ENCODE measurements at places on chromosomes 1 and 21.

- DNase-seq = no peak
Measured at GRCh38 chr1:42424201-42424600, 31.6 kb downstream of the ZMYND12 start.

DNA sequence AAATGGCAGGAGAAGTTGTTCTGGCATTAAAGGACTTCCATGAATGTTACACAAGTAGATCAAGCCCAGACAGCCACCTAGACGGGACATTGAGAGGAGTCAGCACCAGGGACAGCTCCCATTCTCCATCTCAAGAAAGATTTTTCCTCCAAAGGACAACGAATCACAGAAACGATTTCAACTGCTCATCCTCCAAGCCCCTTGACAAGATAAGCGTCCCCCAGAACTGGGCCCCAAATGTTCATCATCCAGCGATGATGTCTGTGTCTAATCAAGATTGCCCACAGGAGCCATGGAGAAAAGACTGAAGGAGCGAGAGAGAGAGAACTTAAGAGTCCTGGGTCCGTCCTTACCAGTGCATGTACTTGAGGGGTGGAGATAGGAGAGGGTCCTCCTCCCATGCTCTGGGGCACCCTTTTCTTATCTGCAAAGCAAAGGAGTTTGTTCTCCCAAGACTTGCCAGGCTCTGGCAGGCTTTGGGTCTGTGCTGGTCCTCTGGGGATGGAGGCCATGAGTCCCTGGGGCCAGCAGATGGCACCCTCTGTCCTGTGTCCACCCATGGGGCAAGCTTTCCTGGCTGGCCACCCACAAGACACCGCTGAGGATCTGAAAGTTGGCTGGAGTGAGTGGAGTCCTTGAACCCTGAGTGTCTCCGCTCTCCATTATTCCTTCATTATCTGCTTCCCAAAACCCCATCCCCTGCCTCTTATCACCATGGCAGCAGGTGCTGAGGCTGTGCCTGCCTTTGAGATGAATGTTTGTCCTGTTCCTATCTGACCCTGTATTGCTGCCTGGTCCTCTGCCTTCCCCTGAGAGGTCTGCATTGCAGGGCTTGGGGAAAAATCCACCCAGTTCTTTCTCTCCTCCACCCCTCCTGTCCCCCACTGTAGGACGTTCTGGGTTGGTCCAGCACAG lies 164.6 kb downstream of the ACTL8 start:
- no peak for DNase-seq

- DNase-seq = no peak
Measured at GRCh38 chr1:93416183-93416582, 31.7 kb upstream of the FNBP1L start.

GRCh38 chr1:186139701-186140100 lies 235.4 kb downstream of the TPR start:
- DNase-seq = no peak

DNA sequence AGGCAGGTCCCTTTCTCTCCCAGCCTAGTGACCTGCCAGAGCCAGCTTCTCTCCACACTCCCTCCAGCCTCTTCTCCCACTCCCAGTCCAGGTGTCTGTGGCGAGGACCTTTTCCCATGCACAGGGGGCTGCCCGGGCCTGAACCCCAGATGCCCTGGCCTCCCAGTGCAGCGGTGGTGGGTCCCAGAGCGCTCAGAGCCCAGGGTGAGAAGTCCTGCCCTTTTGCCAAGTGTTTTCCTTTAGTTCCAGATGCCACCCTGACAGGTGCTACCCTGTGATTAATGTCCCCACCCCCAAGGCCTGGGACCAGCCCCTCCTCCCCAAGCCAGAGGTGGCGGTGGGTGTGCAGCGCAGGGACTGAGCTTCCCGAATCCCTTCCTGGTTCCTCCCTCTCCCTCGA lies 90.4 kb downstream of the PAX7 start:
- no peak for DNase-seq

- no peak for DNase-seq
Measured at GRCh38 chr1:185912504-185912903, 178.3 kb downstream of the HMCN1 start.

DNA sequence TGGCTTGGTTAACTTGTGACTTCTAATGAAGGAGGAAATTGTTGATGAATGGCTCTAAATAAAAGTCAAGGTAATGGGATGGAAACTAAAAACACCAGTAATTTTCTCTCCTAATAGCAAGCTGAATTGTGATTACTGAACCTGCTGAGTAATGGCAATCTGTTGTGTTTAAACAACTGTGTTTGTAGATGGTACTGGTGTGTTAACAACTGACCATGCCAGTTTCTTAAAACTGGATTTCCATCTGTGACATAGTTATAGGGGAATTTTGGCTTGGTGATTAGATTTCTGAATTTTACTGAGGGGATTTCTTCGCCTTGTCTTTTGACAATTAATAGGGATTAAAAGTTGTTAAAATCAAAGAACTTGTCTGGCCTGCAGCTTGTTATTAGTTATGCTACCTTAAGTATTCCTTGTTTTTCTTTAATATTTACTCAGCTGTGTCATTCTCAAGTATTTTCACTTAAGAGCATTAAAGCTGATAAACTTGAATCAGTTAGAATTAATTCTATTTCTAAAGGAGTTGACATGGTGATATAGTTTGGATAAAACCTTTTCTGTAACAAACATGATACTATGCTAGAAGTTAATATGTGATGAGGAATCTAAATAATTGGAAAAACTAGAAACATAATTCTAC lies 7.9 kb upstream of the ERO1B start:
- DNase-seq = no peak

All from activated CD4-positive, alpha-beta T cell treated with anti-CD3 and anti-CD28 coated beads, Interleukin-10, Interleukin-2, amounts not matched to agents 100 ng/mL and 50 ng/mL, durations not matched to agents 16 hours and 8 hours (primary cell).